ENCODE measurements at places on chromosomes 3 and 15.
A peak's percentile ranks its signal among the peaks of the same experiment; 100 is the strongest.

DNA sequence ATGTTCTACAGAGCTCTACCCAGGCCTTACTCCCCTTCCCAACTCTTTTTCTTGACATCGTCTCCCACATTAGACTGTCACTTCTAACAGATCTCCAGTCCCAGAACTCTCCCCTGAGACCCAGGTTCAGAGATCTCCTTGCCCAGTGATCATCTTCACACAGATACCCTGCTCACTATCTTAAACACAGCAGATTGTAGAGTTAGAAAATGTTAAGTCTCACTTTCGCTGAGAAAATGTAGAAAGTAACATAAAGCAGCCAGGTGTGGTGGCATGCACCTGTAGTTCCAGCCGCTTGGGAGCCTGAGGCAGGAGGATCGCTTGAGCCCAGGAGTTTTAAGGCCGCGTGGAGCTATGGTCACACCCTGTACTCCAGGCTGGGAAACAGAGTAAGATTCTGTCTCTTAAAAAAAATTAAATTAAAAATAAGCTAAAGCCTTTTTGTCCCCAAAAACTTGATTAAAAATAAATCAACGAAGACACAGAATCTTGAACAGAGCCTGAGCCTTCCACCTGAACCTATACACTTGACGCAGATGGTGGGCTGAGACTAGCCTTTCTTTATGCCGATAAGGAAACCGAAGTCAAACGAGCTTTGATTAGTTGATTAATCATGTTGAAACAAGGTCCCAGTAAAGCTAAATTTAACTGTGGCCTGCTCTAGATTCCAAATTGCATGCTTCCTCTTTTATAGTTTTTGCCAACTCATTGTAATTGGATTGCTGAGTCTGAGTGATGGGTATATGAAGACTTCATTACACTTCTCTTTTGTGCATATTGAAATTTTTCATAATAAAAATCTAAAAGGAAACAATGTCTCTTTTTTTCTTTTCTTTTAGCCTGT lies 31.3 kb upstream of the BLM start:
- no peak for DNase-seq

- no peak for DNase-seq
These were observed 36.7 kb upstream of the MRPS22 start for GRCh38 chr3:139307072-139307491.

GRCh38 chr3:187211532-187212195 lies 14.4 kb downstream of the RTP1 start:
- DNase-seq, result no peak

DNA sequence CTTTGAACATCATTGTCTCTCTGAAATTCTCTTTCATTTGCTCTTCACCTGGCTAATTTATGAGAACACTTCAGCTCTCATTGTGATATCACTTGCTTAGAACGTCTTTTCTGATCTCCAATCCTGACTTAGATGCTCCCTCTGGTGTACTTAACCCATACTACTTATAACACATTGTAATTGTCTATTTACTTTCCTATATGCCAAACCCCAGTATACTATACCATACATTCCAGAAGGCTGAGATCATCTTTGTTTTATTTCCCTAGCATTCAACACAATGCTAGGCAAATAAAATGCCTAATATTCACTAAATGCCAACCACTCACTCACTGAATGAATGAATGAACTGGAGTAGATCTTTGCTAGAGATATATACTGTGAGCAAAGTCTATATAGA lies 27.0 kb upstream of the PEX5L start:
- no peak for DNase-seq

DNA sequence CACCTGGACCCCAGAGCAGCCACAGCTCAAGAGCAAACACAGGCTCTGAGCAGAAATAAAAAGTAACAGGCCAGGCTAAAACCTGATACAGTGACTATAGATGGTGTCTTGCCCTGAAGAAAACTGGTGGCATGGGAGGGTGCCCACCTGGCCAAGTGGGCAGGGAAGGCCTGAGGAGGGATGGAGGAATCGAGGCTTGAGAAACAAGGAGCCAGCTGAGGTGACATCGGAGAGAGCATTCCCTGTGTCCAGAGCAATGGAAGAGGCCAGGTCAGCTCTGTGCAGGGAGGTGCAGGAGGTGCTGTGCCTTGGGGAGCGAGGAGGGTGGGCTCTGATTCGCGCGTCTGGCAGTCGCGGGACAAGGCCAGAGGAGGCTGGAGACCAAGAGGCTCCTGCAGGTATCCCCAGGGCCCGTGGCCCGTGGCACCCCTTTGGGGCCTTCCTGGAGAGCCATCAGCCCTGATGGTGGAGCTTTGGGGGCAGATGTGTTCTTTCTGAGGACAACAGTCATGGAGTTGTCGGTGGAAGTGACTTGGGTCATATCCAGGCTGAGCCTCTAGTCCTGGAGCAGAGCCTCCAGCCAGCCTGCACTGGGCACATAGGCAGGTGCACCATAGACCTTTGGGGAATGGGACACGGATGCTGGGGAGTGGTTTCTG lies 56.1 kb downstream of the PLXNA1 start:
- DNase-seq, result no peak

DNA sequence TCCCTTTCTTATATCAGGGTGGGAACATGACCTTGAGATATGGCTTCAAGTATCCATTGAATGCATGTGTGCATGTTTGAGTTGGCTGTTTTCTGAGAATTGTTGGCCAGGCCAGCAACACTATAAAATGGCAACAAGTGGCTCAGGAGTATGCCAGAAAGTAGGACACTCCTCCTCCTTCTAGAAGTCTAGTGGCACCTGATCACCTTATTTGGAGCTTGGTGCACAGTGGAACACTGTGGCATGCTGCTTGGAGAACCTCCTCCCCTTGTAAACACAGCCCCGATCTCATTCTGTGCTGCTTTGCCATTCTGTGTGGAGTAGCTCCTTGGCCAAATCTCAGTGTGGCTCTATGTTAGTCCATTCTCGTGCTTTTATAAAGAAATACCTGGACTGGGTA lies 114.8 kb upstream of the NDN start:
- DNase-seq, result no peak

GRCh38 chr3:197791892-197792647 lies 1.0 kb downstream of the LRCH3 start:
- DNase-seq, result peak; percentile 71

All from CD4-positive, CD25-positive, alpha-beta regulatory T cell (primary cell).